Activated CD4-positive, alpha-beta T cell treated with anti-CD3 and anti-CD28 coated beads, Interleukin-2, amount 50 U/mL, for 1 hour (primary cell): ENCODE measurements at places on chromosomes 3 and 15.

DNA sequence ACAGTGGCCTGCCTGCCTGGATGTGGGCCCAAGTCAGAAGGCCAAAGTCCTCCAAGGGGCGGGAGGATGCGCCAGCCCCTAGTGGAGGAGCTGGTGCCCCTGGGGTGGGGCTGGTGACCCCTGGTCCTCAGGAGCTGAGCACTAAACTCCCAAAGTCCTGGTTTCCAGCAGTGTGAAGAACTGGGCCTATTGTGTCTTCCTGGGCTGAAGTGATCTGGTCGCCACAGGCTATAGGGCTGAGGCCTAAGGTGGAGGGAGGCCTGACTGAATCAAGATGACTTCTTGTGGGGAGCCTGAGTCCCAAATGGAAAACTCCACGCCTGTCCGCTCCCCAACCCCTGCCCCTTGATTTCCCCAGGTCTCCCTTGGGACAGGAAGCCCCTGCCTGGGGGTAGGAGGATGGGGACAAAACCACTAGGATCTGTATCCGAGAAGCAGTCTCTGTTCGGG lies 753 bp upstream of the FES start:
- DNase-seq, result no peak

DNA sequence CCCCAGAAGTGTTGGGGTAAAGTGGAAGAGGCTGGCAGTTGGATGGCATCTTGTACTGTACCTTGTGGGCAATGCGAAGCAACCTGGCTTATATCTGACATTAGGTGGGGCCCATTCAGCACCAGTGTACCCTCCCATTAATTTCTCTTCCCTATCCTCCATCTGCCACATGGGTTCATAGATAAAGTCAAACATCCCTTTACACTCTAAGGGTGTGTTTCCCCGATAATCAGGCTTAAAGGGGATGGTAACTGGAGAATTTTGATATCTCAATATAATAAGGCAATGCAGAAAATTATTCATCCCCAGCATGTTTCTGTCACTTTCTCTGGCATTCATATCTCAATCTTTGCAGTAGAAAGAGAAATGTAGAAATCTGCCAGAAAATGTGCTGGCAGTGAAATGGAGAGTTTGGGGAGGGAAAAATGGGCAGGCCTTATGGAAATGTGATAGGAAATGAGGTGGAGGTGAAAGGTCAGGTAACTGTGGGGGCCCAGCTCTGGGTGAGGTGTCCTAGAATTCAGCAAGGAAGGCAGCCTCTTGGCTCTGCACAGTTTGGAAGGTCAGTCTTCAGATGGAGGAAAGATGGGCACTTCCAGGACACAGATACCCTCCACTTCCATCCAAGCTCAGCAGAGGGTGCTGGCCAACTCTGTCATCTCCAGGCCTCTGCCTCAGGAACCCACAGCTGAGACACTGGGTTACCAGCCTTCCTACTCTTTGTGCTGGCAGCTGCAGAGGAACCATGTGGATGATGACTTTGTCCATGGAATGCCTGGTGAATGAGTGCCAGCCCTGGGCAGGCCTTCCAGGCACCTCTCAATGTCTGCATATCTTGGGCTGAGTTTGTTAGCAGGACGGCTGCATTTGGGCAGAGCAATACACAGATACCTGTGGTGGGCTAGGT lies 325.9 kb upstream of the CTDSPL start:
- DNase-seq, result no peak

DNA sequence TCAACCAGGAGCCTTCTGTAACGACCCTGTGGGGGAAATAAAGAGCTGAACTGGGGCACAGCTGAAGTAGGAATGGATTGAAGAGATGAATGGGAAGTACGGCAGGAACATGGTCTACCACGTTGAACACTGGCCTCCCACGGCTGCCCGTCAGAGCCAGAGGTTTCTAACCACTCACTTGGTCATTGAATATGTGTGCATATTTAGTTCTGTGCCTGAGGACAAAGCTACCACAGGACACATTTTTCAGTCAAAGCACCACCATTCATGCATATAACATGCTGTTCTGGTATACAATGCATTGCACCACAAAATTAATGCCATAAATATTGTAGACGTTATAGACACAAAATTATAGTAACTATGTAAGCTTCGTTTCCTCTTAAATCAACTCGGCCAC lies 75.5 kb downstream of the MB21D2 start:
- DNase-seq, result no peak

DNA sequence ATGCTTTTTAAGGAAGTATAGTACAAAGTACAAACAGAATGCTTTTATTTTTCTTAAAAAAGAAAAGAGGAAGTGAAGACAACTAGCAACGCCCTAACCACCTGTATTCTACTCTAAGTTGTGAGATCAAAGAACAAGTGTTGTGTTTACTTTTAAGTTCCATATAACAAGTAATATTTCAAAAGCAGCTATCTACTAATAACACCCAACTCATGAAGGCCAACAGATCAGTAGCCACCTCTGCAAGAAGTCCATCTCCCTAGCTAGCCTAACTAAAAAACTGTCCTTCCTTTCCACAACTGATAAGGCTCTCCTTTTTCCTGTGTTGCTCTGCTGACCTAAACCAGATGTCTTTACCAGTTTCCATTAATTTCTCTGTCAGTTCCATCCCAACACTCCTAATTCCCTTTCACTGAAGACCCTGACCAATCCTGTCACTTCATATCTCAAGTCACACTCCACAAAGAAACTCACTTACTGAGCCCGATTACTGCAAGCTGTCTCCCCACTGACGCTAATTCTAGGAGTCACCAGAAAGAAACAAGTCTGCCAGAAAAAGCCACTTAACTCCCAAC lies 26.9 kb downstream of the PHC3 start:
- no peak for DNase-seq
